Left renal cortex interstitium (tissue), 4 donors: ENCODE measurements at places on chromosomes 2 and 18. TPM values are rescaled to one million over a fixed set of nuclear protein-coding genes. Genes with fewer than 3 reads are reported as not detected.

- DNase-seq = no peak
Measured at GRCh38 chr2:101234169-101234938, 18.3 kb upstream of the CNOT11 start.

GRCh38 chr18:36419900-36420531, 122.5 kb downstream of the FHOD3 start:
- DNase-seq = no peak

- no peak for DNase-seq
Measured at GRCh38 chr2:170056900-170057299, 121.0 kb upstream of the MYO3B start.

- DNase-seq = peak; percentile 3
Measured at GRCh38 chr2:187956906-187957534, 334.7 kb upstream of the GULP1 start.

Gene EVX2
- not detected for polyA plus RNA-seq

Gene DOK1
- polyA plus RNA-seq = 11.1 TPM

- DNase-seq = no peak
Measured at GRCh38 chr2:233117351-233117750, 57.2 kb downstream of the INPP5D start.

DNA sequence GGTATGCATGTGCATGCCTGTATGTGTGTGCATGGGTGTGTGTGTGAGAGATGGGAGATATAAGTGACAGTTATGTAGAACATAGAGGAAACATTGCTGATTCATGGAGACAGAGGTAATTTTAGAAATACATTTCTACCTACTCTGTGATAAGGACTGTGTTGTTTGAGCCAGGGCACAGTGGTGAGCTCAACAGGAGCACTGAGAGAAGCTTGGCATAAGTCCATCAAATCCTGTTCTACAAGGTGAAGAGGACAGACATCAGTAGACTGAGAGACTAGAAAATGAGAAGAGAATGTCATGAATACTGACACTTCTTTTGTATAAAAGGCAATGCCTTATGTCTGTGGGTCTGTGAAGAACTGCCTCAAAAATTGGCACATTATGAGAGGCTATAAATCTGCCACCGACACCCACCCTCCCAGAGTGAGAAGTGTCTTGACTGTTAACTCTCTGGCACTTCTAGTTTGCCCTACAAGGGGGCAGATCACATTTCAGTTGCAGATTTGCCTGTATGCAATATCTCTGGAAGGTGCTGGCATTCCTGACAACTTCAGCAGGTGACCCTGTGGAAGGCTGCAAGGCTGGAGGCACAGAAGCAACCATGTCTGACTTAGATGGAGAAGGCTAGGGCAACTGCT, 962.3 kb upstream of the NRXN1 start:
- DNase-seq = no peak

Gene GCKR
- polyA plus RNA-seq = not detected

Gene GPR75
- polyA plus RNA-seq = 4.4 TPM

DNA sequence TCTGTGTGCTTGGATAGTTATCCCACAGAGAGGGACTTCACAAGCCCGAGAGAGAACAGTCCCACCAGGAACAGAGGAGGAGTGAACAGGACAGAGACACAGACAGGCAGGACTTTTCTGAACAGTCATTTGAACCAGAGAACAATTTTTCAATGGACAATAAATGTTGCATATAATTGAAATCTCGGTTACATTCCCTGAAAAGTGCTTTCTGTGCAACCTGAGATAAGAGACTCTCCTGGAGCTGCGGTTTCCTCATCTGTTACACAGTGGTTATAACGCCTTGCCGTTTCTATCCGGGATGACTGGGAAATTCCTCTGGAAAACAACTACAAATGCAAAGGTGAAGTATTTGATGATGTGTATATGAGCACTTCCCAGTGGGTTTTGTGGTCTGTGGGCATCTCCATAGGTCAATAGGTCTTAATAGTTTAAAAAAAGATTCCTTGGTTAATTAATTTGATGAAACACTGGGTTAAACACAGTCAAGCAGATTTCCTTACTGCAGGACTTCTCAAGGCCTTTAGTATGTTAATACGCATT, 87.2 kb upstream of the HPCAL1 start:
- no peak for DNase-seq

DNA sequence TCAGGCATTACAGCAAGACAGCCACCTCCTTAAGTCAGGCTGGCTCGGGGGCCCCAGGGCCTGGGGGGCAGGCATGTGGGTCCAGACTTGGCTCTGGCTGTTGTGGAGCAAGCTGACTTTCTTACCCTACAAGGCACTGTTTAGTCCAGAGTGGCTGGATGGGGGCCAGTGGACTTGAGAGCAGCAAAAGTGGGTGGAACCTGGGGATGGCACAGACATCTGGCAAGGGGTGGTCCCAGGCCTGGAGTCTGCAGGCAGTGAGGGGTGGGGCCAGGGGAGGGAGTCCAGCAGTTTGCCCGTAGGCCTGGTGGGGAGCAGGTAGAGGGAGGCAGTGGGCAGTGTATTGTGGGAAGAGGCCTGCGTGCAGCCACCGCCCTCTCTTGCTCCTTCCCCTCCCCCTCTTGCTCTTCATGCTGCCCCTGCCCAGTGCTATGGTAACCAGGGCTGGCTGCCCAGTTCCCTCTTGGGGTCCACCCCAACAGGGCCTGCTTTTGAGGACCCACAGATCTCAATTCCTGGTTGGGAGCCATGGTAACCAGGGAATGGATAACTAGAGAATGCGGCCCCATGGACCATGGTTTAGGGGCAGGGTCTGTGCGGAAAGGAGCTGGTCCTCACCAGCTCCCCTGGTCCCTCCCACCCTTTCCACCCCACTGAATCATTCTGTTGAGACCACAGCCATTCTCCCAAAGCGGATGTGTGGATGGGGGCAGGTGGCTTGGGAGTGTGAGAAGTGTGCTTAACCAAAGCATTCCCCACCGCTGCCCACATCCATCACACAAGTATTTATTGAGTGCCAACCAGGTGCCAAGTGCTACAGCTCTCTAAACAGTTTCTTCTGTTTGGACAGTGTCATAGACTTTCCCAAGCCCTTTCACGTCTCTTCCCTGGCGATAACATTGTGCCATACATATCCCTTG, 19.3 kb downstream of the SPEG start:
- no peak for DNase-seq

- DNase-seq = no peak
Measured at GRCh38 chr2:105915005-105915558, 170.4 kb downstream of the NCK2 start.

Gene DTNA
- polyA plus RNA-seq = 18.7 TPM

Gene FTCDNL1
- 0.91 TPM for polyA plus RNA-seq

GRCh38 chr2:112829961-112830681, 6.5 kb downstream of the IL1B start:
- no peak for DNase-seq

DNA sequence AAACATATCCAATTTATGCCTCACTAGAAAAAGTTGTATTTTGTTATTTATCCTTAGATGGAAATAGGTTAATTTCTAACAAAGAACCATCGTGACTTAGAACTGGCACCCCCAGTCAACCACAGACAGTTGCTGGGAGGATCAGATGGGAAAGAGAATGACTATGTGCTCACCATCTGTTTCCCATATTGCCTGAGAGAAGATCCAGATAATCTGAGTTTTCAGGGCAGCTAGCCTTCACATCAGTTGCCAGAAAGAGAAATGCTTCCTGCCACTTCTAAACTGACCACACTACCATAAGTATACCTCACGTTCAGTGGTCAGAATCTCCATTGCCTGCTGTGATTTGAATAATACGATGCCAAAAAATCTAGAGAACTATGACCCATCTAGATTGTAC, 28.4 kb upstream of the NEB start:
- DNase-seq = no peak

DNA sequence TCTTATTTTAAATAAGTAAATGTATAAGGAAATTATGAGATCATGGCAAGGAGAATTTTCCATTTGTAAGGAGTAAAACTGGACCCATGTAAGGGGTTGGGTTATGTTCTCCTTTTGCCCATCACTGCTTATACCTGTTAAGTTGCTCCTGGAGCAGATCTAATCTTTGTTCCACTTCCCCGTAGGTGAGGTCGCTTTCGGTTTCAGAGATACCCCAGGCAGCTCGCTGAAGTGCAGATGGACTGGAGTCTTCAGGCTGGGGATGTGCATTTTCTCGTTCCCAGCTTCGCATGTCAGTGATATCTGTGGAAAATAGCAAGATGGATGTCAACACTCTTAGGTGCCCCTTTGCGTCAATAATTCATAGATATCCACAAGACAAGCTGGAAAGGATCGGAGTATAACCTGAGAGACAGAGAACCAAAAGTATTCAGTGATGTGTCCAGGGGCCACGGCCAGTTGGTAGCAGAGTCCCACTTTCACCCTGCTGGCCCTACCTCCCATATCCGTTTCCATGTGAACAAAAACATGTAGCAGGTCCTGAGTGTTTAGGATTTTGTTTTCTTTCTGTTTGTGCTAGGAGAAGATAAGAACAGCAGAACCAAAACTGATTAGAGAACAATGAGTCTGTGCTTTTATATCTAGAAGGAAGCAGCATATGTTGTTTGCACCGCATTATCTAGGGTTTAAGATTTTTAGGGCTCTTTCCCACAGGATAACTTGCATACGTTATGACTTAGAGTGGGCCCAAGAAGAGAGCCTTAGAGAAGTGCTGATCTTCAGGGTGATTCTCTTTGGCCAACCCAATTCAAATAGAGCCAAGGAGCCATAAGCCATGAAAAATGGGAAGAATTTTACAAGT, 36.0 kb downstream of the GCA start:
- DNase-seq = no peak

- no peak for DNase-seq
Measured at GRCh38 chr2:85175369-85176299, 42.4 kb downstream of the TCF7L1 start.

Gene C2orf78
- polyA plus RNA-seq = not detected
